ENCODE measurements at places on chromosomes 1 and 21.

DNA sequence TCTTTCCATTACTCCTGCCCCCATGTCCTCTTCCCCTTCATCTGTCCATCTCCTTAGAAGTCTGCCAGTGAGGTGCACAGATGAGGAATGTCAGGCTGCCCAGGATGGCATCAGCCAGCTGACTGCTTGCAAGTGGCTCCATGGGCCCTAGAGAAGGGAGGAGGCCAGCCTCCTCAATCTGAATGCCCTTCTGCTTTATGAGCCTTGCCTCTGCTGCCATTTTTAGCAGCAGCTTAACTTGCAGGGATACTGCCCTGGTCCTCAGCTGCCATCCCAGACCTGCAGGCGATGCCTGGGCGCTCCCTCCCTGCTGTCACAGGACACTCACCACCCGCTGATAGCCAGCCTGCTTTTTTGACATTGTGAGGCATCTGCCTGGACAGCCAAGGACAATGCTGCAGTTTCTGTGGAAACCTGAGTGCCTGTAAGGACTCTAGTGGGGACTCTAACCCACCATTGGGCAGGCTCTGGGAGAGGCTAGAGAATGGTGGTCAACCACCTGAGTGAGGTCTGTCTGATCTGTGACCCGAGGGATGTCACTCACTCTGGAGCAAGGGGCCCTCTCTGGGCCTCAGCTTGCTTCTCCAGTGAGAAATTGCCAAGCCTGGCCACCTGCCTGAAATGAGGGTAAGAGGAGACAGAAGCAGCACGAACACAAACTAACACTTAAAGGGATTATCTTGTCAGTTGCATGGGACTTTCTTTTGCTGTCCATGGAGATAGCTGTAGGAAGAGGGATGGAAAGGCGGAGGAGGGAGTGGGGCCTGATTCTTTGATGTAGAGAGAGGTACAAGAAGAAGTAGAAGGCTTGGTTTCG is 185.0 kb downstream of the MIS18A start:
- no peak for DNase-seq

GRCh38 chr1:175818929-175819328 is 75.5 kb upstream of the TNR start:
- DNase-seq = no peak

DNA sequence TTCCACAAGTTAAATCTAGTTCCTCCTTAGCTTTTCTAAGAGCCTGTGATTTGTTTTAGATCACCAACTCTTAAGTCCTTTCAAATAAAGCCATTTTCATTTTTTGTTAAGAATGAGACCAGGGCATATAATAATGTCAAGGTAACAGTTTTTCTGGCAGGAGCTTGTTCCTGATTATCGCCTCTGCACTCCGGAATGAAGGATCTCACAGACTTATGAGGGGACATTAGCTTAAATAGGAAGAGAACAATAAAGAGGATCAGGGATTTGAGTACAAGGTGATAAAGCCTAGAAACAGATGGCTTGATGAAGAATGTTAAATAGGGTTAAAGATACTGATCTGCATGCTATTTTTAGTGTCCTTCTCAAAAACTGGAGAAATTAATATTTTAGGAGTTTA is 13.6 kb upstream of the OTUD7B start:
- no peak for DNase-seq

GRCh38 chr1:154879038-154879421 is 8.9 kb upstream of the KCNN3 start:
- DNase-seq = no peak

DNA sequence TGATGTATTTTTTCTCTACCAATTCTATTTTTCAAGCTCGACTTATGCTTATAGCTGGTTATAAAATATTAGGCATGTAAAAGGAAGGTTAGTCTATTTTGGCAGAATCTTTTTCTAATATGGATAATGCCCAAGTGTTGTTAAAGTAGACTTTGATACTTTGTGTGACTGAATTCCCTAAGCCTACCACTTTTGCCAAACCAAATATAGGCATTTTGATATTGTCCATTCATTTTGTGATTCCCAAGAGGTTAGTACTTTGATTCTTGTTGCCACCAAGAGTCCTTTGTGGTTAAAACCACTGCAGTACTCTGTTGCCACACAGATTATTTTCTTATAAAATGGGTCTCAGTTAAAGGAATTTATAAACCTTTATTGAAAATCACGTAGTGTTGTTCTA is 4.2 kb downstream of the WDR3 start:
- no peak for DNase-seq

- peak; percentile 89 for DNase-seq
Measured at GRCh38 chr1:234942879-234943506, 185.6 kb downstream of the TOMM20 start.

DNA sequence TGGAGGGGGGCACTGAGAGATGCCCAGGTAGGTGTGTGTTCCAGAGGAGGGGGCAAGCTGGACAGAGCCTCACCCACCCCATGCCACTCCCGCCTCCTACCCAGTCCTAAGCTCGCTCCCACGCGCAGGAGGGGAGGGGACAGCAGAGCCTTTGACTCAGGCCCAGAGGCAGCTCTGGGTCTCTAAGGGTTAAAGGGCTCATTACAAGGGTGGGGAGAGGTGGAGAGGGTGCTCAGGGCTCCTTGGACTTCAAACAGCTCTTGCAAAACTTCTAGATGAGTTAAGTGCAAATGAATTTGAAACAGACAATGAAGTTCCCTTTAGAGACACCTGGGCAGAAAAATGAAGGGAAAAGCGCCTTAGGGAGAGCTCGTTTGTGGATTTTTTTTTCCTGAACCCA is 104.2 kb upstream of the CASZ1 start:
- no peak for DNase-seq

GRCh38 chr1:27536767-27537166 is 46.8 kb upstream of the WASF2 start:
- no peak for DNase-seq

DNA sequence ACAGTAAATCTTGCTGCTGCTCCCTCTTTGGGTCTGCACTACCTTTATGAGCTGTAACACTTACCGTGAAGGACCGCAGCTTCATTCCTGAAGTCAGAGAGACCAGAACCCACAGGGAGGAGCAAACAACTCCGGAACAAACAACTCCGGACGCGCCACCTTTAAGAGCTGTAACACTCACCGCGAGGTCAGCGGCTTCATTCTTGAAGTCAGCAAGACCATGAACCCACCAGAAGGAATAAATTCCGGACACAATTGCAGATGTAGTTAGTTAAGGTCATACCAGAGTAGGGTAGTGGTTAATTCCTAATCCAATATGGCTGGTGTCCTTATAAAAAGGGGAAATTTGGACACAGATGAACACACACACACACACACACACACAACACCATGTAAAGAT is 37.7 kb downstream of the VTCN1 start:
- no peak for DNase-seq

DNA sequence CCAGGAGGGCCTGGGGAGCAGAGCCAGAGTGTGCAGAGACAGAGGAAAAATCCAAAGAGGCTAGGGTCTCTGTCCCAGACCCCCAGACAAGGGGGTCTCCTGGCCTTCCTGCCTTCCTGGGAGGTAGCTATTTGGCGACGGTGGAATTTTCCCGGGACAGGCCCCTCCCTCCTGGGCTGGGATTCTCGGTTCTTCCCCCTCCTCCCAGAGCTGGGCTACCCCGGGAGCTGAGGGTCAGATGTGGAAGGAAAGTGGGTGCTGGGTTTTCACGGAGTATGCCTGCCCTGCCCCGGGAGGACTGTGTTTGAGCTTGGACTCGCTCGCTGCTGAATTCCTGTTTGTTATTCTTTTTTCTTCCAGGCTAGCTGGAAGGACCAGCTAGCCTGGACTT is 759 bp downstream of the AMPD2 start:
- DNase-seq = no peak

GRCh38 chr1:210361665-210362064 is 33.0 kb downstream of the HHAT start:
- no peak for DNase-seq

- no peak for DNase-seq
Measured at GRCh38 chr21:46092811-46093667, 4.9 kb upstream of the COL6A2 start.

DNA sequence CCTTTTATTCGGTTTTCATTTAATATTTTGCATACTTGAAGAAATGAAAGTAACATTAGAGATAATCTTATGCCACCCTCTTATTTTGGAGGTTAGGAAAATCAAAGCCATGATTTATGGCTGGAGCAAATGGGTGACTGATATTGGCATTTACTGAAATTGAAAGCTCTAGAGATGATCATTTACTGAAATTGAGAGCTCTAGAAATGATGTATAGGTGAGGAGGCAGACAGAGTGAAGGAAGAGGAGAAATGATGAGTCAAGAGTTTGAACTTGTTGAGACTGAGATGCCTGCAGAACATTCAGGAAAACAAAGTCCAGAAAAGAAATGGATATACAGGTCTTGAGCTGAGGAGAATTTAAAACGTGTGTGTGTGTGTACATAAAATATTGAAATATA is 217.6 kb downstream of the LTN1 start:
- DNase-seq = no peak

DNA sequence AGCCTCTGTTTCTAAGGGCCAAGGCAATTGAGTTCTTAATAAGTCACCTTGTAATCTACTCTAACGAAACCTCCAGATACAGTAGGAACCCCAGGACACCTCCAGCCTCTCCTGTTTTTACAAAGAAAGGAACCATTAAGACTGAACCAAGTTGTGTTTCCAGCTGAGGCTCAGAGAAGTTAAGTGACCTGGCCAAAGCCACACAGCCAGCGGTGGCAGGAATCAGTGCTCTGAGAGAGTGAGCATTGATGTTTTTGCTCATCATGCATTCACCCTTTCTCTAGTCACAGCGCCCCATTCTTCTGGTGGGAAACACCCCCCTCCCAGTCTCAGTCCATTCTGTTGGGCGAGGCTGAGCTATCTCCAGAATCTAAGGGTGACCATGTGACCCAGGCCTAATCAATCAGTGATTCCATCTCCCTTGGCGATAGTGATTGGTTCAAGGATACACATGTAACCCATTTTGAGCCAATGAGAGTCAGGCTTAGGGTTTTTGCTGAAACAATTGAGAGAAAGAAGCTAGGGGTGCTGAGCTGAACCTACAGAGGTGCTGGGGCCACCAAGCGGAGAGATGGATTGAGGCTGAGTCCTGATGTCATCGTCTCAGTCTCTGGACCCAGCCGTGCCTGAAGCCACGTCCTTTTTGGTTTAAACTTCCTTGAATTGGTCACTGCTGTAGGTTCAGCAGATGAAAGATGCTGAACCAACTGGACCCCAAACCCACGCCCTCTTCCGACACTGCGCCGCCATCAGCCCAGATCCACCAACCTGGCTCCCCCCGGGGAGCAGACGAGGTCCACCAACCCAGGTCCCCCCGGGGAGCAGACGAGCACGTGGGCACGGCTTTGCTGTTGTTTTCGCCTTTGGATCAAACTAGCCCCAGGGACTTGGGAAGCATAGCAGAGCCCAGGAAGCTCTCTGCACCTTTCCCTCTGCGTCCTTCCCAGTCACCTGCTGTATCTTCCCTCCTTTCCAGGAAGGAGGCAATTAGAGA is 28.0 kb upstream of the RERE start:
- no peak for DNase-seq

DNA sequence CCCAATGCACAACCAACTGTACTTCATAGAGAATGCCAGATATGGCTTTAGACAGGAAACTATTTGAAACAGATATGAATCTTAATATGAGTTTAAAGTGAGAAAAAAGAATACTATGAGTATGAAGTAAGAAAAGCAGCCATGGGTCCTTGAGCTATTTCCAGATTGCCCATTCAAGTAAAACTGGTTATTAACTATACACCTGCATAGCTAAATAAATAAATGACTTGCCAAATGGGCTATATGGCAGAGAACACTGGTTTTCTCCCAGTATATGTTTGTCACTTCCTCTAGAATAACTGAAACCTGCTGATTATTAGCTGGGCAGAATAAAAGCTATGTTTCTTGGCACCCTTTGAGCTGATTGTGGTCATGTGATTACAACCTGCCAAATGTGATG is 17.0 kb upstream of the CD1C start:
- DNase-seq = no peak

GRCh38 chr1:33462405-33463164 is 9.9 kb upstream of the ZSCAN20 start:
- DNase-seq = peak; percentile 22
